AG10803 (cell line): ENCODE measurements at places on chromosomes 1 and 21.
A peak's percentile ranks its signal among the peaks of the same experiment; 100 is the strongest.

DNA sequence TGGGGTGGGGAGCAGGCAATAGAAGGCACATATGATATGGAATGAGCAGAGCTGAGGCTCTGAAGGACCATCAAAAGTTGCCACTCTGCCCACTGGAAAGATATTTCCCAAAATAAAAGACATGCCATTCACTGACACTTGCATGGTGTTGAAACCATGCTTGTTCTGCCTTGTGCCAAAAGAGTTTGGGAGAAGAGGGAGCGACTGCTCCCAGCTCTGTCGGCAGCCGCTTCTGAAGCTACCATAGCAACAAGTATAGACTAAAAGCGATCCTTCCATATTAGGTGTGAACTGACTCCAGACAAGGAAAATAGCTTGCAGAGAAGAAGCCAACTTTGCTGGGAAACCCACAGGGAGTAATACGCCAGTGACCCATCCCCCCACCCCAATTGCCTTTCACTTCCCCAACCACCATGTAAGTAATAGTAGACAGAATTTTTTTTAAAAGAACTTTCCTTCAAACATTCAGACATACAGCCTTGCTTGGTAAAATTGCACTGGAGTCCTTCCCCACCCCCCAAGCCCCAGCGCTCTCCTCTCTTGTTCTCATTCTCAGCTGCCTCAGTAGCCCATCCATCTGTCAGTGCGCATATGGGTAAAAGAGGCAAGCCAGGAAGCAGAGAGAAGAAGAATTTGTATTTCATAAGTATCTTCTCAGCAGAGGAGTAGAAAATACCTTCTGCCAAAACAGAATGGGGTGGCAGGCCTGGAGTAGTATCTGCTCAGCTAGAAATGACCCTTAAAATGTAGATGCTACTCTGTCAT is 263.7 kb downstream of the OMA1 start:
- no peak for DNase-seq

DNA sequence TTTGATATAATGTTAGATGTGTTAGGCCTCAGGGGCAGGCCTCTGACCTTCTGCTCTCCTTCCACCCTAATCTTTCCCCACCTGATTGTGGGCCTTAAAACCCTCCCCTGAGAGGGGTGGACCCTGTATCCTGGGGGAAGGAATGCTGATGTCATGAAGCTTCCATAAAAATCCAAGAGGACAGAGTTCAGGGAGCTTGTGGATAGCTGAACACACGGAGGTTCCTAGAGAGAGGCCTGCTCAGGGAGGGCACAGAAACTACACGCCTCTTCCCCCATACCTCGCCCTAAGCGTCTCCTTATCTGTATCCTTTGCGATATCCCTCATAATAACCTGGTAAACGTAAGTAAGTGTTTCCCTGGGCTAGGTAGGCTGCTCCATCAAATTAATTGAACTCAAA is 4.3 kb downstream of the MFN2 start:
- no peak for DNase-seq

DNA sequence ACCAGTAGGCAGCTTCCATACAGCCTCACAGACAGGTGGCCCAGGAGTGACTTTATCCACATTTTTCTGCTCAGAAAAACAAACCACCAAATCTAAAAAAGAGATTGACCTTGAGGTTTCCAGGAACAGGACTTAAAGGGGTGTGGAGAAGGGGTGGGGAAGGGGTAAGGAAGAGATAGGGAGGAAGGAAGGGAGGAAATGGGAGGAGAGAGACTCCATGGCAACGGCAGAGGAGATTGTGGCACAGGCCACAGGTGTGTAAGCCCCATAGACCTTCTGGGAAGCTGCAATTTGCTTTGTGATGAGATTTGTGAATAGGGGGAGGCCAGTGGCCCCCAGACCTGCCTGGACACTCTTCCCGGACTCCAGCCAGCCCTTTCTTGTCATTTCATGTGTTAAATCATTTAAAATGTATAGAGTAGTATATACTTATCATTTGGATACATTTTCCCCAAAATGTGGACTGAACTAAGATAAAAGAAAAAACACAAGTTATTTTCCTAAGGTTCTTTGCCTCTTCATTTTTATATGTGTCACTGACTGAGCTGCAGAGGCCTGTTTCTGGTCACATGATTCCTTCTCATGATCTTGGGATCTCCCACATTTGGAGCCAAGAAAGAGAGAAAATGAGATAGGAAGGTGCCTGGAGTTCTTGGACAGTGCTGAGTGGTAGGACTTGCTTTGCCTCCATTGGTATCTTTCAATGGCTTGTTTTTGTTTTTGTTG is 55.5 kb downstream of the CLIC6 start:
- DNase-seq: no peak

- DNase-seq: peak; percentile 64
Measured at GRCh38 chr1:179706339-179706941, 36.7 kb upstream of the FAM163A start.

- no peak for DNase-seq
Measured at GRCh38 chr1:89708751-89709375, 75.9 kb downstream of the LRRC8C start.

- peak; percentile 16 for DNase-seq
Measured at GRCh38 chr1:187491082-187491720, 662.5 kb downstream of the PLA2G4A start.

DNA sequence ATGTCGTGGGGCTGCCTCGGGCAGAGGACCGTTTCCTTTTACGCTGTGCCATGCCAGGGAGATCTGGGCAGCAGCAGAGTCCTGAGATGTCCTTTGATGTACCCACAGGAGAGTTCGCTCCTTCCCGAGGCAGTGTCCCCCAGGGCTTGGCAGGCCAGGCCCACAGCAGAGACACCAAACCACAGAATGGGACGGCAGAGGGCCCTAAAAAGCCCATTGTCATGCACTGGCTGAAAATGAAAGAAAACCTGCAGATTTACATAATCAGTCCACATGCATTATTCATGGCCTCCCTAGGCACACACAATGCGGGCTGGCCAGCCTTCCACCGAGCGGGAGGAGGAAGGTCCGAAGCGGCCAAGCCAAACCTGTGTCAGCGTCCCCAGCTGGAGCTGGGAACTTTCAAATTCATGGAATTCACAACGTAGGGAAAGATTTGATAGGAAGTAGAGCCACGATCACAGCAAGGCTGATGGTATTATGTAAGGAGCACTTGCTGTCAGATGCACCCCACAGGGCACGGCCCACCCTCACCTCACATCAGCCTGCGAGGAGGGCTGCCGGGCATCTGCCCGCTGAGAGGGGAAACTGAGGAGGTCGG is 25.3 kb upstream of the EFHD2 start:
- DNase-seq: peak; percentile 11

DNA sequence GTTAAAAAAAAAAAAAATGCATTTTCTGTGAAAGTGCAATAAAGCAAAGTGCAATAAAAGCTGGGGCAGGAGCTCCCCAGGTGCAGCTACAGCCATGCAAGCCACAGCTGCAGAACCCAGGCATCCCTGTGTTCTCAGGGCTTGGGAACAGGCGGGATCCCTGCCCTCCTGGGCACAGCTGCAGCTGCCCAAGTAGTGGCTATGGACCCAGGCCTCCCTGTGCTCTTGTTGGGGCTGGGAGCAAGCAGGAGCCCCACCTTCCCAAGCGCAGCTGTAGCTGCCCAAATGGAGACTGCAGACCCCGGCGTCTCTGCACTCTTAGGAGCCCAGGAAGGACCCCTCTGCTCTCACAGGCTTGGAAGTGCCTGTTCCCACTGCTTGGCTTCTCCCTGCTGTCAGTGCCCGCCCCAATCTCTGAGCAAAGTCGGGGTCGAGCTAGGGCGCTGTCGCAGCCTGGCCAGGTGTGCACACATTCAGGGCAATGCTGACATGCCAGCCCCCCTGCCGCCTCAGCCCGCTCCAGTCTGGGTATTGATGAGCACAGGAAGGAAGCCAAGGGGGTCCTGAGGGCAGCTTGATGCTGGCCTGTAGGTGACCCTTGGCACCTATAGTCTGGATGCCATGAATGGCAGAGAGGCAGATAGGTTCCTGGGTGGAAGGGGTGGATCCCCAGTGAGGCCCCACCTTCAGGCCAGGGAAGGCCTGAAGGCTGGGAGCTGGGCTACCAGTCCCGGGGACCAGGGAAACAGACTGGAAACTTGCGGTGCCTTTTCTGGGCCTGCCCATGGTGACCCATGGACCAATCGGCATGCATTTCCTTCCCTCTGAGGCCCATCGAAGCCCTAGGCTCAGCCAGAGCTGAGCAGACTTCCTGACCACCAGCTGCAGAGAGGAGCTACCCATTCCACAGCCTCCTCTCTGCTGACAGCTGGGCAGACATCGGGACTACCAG is 58.6 kb downstream of the RRAGC start:
- DNase-seq: no peak

GRCh38 chr1:10679496-10680220 is 116.8 kb downstream of the CASZ1 start:
- DNase-seq: peak; percentile 46

DNA sequence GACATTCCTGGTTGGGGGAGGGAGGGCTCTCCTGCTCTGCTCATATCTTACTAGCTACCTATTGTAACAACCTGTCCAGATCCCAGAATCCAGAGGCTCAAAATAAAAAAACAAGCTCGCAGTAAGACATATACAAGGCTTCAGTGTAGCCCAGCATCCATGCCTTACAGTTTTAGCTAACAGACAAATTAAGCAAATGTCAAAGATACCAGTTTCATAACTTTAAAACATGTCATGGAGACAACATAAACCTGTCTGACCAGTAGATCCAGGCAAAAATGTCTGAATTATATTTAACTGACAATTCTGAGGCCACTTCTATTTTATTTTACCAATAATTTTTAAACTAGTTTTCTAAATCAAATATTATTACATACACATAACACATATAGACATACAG is 167.7 kb upstream of the TNR start:
- DNase-seq: no peak

DNA sequence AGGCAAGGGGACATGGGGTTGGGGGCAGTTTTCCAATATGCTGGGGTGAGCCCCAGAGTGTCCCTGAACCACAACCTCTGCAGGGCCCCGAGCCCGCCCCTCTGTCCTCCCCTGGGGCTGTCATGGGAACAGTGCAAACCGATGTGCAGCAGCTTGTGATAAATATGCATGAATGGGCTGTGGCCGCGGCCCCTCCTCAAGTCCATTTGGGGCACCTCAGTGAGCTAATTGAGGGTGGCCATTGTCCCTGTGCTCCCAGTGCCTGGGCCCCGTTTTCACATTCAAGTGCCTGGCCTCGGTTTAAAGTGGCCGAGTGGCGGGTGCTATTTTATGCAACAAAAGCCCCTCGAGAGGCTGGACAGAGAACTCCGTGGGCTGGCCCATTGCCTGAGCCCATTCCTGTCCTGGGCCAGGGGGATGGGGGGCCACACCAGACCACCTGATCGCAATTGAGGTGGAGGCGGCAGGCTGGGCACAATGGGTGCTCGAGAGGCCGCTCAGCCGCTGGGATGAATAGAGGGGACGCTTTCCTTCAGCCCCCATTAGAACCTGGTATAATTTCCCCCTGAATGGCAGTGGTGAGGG is 193.7 kb downstream of the FOXD2 start:
- no peak for DNase-seq

DNA sequence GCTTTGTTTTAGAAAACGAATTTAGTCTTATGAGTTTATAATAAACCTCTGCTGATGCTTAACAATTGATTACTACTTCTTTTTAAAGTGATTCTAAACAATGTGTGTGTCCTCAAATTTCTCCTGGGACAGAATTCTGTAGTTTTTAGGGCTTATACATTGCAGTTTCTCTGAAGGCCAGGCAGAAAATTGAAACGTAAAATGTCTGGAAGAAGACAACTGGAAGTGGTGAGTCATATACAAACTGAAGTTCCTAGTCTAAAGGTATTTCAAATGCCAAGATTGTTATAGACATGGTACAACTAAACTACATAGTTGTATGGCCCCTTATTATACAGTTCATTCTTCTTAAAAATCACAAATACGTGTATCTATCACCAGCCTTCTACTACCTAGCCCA is 30.5 kb upstream of the RC3H1 start:
- DNase-seq: no peak

- no peak for DNase-seq
Measured at GRCh38 chr1:115666702-115667101, 24.9 kb downstream of the VANGL1 start.

DNA sequence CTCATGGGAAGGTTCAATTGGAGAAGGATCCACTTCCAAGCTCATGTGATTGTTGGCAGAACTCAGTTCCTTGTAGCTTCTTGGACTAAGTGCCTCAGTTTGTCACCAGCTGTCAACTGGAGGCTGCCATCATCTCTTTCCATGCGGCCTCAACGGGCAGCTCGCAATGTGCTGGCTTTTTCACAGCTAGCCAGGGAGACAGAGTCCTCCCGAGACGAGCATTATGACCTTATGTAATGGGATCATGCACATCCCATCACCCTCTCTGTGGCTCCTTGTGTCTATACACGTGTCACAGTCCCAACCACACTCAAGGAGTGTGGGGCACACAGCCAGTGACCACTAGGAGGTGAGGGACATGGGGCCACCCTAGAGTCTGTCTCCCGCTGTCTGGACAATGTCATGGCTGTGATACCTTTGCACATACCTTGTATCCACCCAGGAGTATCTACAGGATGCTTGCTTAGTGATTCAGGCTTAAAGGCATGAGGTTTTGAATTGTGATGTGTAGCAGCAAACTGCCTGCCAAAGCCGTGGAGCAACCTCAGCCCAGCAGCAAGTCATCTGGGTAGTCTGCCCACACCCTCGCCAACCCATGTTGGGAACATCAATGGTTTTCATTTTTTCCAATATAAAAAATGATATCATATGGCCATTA is 3.9 kb upstream of the KRTAP10-6 start:
- DNase-seq: peak; percentile 23

- DNase-seq: peak; percentile 31
Measured at GRCh38 chr1:162022626-162023025, 1.0 kb downstream of the OLFML2B start.

DNA sequence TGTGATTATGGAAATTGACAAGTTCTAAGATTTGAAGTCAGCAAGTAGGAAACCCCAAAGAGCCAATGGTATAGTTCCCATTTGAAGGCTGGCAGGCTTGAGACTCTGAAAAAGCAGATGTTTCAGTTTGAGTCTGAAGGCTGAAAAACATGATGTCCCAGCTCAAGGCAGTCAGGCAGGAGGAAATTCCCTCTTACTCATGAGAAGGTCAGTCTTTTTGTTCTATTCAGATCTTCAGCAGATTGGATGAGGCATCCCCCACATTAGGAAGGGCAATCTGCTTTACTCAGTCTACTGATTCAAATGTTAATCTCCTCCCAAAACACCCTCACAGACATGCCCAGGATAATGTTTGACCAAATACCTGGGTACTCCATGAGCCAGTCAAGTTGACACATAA is 372.5 kb upstream of the ST6GALNAC5 start:
- DNase-seq: no peak

DNA sequence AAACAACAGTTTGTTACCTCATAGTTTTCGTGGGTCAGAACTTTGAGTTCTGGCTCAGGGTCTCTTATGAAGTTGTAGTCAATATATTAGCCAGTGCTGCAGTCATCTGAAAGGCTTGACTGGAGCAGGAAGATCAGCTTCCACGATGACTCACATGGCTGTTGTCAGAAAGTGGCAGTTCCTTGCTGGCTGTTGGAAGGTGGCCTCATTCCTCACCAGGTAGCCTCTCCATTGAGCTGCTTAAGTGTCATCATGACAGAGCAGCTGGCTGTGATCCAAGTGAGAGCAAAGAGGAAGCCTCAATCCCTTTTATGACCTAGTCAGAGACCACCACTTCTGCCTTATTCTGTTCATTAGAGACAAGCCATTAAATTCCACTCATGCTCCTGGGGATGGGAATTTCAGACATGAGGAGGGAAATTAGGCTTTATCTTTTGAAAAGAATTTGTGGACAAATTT is 5.6 kb downstream of the OSBPL9 start:
- DNase-seq: peak; percentile 58
